ENCODE measurements at places on chromosomes 12 and 14.

DNA sequence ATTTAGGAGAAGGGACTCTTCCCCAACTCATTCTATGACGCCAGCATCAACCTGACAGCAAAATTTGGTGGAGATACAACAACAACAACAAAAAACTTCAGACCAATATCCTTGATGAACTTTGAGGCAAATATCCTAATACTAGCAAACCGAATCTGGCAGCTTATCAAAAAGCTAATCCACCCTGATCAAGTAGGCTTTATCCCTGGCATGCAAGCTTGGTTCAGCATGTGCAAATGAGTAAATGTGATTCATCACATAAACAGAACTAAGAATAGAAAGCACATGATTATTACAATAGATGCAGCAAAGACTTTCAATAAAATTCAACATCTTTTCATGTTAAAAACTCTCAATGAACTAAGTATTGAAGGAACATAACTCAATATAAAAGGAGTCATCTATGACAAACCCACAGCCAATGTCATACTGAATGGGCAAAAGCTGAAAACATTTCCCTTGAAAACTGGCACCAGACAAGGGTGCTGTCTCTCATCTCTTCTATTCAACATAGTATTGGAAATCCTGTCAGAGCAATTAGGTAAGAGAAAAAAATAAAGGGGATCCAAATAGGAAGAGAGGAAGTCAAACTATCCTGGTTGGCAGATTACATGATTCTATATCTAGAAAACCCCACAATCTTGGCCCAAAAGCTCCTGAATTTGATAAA, 233.3 kb downstream of the CCDC59 start:
- no peak for DNase-seq

- no peak for DNase-seq
These were observed 263.6 kb upstream of the SYT10 start for GRCh38 chr12:33703221-33703620.

GRCh38 chr12:108363165-108363564, 24.1 kb upstream of the CMKLR1 start:
- DNase-seq: no peak

GRCh38 chr12:117134059-117134458, 34.8 kb upstream of the TESC start:
- DNase-seq: peak; percentile 39

GRCh38 chr12:65894624-65895390, 70.5 kb downstream of the HMGA2 start:
- DNase-seq: no peak

GRCh38 chr12:56781726-56782125, 18.6 kb downstream of the HSD17B6 start:
- no peak for DNase-seq

DNA sequence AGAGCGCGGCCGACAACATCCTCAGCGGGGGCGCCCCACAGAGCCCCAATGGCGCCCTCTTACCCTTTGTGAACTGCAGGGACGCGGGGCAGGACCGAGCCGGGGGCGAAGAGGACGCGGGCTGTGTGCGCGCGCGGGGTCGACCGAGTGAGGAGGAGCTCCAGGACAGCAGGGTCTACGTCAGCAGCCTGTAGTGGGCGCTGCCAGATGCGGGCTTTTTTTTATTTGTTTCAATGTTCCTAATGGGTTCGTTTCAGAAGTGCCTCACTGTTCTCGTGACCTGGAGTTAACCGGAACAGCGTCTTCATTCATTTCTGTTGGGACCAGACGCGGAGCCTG, 103.8 kb upstream of the FKBP4 start:
- DNase-seq: peak; percentile 63

GRCh38 chr12:48296586-48297282, 54.0 kb downstream of the ZNF641 start:
- peak; percentile 49 for DNase-seq

DNA sequence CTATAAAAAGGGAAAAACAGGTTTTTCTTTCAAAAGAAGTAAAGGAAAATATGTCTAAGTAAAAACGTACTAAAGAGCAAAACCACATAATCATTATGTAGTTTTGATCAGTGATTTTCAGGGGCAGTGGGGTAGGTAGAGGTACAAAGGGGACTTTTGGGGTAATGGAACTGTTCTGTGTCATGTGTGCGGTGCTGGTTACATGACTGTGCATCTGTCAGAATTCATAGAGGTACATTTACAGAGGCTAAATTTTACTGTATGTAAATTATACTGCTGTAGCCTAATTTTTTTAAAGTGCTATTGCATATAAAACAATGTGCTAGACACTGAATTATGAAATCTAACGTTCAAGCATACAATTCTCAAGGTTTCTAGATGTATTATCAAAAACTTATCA, 2.0 kb downstream of the ESR2 start:
- DNase-seq: no peak

- DNase-seq: no peak
These were observed 8.1 kb downstream of the DNAI7 start for GRCh38 chr12:25186788-25187402.

DNA sequence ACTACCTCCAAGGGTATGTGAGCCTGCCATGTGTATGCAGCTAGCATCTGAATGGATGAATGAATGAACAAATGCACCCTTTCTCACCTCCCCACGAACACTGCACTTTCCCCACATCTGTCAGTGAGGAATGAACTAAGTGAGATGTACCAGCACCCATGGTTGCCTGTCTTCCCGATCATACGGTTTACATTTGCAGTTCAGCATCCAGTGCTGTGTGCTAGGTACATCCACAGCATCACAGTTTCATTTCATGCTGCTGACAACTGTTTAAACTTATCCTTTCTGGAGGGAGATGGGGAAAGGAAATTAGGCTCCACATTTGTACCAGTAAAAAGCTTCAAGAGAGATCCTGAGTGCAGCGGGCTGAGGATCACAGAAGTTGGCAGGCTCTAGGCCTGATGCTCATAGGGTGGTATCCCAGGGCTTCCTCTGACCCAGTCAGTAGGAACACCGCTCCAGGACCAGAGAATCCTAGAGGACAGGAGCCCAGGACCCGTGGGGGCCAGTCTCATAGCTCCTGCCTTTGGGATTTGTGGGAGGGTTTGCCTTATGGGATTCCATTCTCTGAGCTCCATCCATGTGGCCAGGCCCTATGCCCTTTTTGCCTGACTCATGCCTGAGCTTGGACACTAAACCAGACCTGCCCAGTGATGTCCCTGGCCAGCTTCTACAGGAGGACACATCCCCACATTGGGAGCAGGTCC, 294.5 kb downstream of the CACNA1C start:
- no peak for DNase-seq

GRCh38 chr12:112182499-112182898, 57.1 kb downstream of the TRAFD1 start:
- no peak for DNase-seq

GRCh38 chr12:122128481-122128880, 45.5 kb downstream of the IL31 start:
- no peak for DNase-seq

- no peak for DNase-seq
These were observed 51.3 kb downstream of the WBP11 start for GRCh38 chr12:14751986-14752385.

- DNase-seq: no peak
These were observed 229.8 kb upstream of the LRIG3 start for GRCh38 chr12:59149995-59150642.

GRCh38 chr14:64928239-64929013, 14.1 kb downstream of the GPX2 start:
- no peak for DNase-seq

GRCh38 chr12:98750511-98750910, 105.4 kb downstream of the APAF1 start:
- DNase-seq: no peak

GRCh38 chr14:24924544-24924943, 125.4 kb downstream of the STXBP6 start:
- DNase-seq: no peak

DNA sequence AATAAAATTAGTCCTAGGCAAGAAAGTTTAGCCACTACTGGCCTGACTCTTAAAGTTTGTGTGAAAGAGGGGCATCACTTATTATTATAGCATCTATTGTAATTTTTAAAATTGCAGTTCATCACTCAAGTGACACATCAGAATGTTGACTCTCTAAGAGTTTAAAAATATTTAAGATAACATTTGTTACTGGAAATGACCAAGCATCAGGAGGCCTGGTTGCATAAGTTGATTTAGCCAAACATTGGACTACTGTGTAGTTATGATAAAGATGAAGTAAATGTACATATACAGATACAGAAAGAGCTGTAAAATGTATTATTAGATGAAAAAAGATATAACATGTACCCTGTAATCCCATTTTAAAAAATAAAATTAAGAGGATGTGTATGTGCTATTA, 47.5 kb downstream of the SCFD1 start:
- DNase-seq: no peak

- DNase-seq: no peak
These were observed 1.9 kb downstream of the PTPN21 start for GRCh38 chr14:88552876-88553275.

GRCh38 chr14:71355324-71356201, 448.3 kb downstream of the PCNX1 start:
- DNase-seq: peak; percentile 56

GRCh38 chr12:122265886-122266229, 436 bp downstream of the VPS33A start:
- no peak for DNase-seq

- no peak for DNase-seq
These were observed 11.1 kb upstream of the GPX2 start for GRCh38 chr14:64953661-64954060.

DNA sequence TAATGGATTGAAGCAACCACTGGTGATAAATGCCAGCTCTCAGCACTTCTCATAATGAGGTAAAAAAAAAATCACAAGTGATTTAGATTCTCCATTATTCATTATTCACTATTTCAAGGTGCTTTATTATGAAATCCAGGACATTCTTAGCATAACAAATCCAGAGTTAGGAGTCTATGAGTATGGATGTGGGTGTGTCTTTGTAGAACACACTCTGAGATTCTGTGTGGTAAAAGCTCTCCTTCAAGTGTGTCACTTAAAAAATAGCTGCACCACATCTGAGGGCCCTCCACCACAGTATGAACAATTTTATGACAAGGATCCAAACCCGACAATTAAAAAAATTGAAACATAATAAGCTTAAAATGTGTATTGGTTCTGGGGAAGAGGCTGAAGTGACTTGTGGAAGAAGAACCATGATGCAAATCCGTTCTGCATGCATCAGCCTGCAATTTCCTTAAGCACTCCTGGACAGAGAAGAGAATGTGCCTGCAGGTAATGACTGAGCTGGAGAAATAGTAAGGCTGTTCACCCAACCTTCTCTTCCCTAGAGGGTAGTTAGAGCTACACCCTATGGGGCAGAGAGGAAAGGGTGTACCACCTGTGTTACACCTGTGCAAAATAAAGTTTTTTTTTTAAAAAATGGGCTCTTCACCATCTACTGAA, 488.5 kb upstream of the MGAT4C start:
- no peak for DNase-seq

- no peak for DNase-seq
These were observed 5.7 kb downstream of the ZFHX2 start for GRCh38 chr14:23545740-23546365.

DNA sequence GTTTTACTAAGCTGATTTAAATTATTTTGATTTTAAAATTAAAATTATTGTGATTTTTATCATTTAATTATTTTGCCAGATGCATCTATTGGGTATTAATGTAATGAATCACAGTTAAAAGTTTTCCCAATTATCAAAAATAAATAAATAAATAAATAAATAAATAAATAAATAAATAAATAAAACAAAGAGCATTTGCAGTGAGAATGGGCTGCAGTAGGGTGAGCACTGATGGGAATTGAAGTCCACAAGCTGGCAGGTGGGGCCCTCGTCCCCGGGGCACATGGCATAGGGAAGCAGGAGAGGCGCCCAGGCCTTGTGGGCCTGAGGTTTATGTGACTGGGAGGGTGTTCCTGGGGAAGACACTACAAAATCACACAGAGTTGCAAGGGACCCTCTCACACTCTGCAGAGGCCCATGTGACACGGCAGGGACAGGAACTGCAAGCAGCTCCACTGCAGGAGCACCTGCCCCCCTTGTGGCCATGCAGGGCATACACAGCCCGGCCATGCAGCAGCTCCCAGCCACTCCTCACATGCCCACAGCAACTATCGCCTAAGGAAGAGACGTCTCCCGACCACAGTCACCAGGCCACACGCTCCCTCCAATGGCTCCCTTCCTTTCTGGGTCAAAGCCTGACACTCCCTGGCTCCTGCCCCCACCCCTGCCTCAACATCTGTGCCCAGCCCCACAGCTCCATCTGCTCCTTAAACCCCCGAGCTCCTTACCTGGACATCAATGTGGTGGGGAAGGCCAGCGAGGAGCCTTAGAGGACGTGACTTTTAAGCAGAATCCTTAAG, 256.3 kb upstream of the SFSWAP start:
- no peak for DNase-seq

- no peak for DNase-seq
These were observed 95.2 kb downstream of the CALM1 start for GRCh38 chr14:90491911-90492531.

DNA sequence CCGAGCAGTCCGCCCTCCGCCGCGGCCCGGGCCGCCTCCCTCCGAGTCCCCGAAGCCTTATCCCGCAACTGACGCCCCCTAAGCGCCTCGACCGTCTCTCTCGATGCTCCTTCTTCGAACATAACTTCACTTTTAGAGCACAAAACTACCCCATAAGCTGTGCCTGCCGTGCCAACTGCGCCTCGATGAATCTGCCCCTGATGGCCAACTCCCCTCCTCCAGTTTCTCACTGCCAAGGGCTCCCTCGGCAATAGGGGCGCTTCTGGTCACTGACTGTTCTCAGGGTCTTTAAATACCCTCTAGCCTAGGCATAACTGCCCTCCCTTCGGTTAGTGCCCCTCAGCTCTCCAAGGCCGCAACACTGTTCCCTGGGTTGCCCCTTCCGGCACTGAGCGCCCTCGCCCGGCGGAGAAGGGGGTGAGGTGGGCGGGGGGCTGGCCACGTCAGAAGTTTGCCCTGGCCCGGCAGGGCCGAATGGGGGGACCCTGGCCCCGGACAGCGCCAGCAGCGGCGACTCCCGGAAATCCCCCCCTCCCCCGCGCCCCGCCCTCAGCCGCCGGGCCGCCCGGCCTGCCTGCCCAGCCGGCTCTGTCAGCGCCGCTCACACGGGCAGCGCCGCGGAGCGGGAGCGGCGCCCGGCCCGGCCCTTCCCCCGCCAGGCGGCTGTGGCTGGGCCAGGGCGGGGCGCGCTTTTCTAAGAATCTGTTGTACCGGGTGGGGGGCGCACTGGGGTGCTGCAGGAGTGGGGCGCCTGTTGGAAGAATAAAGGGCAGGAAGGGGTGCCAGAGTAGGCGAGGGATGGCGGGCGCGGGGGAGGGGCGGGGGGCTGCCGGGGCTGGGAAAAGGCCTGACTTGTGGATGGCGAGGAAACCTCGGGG, 10.6 kb downstream of the RARG start:
- DNase-seq: peak; percentile 68
